Cardiac muscle cell (in vitro differentiated cells and primary cell): ENCODE measurements at places on chromosomes 6 and 20. TPM values are rescaled to one million over a fixed set of nuclear protein-coding genes. Genes with fewer than 3 reads are reported as not detected.

Gene ZNF311
- total RNA-seq: 1.3 and 1.8 TPM in 2 replicates

DNA sequence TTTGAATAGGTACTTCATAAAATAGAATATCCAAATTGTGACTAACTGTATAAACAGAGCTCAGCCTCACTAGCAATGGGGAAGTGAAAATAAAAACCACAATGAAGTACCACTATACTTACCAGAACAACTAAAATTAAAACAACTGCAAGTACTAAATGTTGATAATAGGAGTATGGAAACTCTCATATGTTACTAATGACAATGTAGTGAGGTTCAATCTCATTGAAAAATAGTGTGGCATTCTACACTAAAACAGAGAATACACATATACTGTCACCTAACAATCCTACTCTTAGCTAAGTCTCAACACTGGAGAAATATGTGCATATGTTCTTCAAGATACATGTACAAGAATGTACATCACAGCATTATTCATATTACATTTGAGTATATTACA lies 132.0 kb upstream of the CARMIL1 start:
- no peaks in the 10 kb centered on the region for H3K36me3 ChIP-seq
- no peaks in the 10 kb centered on the region for H3K4me1 ChIP-seq
- no peaks in the 10 kb centered on the region for H3K27me3 ChIP-seq
- no peak for DNase-seq
- no peak overlapping the region for H3K4me3 ChIP-seq

- H3K4me1 ChIP-seq: no peaks in the 10 kb centered on the region
- H3K27ac ChIP-seq: no peak overlapping the region
- DNase-seq: peak; percentile 12
- no peak overlapping the region for H3K4me3 ChIP-seq
- H3K36me3 ChIP-seq: no peaks in the 10 kb centered on the region
Measured at GRCh38 chr6:130559166-130559565, 193.3 kb downstream of the TMEM200A start.

GRCh38 chr20:47821481-47822100 lies 36.3 kb upstream of the SULF2 start:
- no peak overlapping the region for H3K27ac ChIP-seq
- no peak overlapping the region for H3K4me3 ChIP-seq
- no peaks in the 10 kb centered on the region for H3K36me3 ChIP-seq
- H3K4me1 ChIP-seq: no peaks in the 10 kb centered on the region
- no peak for DNase-seq
- H3K27me3 ChIP-seq: peaks cover 6% of the 10 kb centered on the region

GRCh38 chr6:15430931-15431405 lies 185.1 kb downstream of the JARID2 start:
- no peak overlapping the region for H3K4me3 ChIP-seq
- peaks cover 70% of the 10 kb centered on the region for H3K4me1 ChIP-seq
- no peaks in the 10 kb centered on the region for H3K27me3 ChIP-seq
- H3K27ac ChIP-seq: peak overlapping the region; percentile 62

Gene ENPP4
- total RNA-seq: 7.5 TPM in 2 replicates

DNA sequence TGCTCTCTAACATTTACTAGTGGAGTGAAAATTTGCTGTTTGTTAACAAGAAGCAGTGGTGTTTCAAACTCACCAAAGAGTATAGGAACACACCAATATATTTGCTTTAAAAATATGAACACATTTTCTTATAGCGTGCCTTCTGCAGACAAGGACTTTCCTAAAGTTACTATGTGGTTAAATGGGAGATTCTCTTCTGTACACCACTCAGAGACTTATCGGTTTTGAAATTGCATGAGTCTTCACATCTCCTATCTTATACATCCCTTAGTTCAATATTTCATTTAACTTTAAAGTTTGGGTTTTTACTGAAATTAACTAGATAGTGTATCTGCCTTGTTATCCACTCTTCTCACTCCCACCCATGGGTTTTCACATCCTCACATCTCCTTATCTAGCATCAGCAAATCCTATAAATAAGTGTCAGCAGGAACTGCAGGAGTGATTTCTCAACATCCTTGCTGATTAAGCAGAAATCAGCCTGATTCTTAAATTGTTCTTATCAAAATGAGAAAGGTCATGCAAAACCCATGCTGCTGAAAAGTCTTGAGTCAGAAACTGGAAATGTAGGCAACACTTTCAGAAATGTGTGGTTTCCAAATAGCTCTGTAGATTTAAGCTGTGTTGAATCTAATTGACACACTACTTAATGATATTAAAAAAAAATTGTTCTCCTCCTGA lies 1075.6 kb upstream of the GJE1 start:
- no peaks in the 10 kb centered on the region for H3K27me3 ChIP-seq
- H3K27ac ChIP-seq: no peak overlapping the region
- H3K4me3 ChIP-seq: no peak overlapping the region
- H3K4me1 ChIP-seq: no peaks in the 10 kb centered on the region
- no peak for DNase-seq

DNA sequence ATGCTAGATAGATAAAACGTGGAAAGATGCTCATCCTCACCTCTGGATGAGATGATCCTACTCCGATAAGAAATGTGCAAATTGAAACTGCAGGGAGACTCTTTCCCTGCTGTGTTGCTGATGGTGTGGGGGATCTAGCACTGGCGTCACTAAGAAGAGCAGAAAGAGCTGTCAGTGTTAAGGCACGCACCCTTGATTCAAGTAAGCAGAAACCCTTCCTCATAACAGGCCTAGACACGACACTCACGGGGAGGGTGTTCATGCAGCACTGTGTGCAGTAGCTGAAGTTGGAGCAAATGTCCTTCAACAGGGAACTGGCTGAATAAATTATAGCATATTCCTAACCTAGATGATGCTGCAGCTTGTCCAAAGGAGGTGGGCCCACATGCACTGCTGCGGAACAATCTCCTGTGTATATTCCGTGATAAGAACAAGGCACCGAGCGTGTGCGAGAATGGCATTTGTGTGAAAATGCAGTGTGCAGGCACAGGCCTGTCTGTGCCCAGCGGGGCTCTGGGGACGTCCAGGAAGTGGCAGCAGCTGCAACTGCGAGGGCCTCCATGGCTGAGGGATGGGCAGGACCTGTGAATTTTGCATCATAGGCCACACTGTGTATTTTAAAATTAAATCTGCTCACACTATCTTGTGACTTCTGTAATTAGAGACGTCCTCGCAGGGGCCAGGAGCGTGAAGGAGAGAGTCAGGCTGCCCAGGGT lies 64.0 kb downstream of the TCP11 start:
- H3K4me1 ChIP-seq: no peaks in the 10 kb centered on the region
- H3K4me3 ChIP-seq: no peak overlapping the region
- no peaks in the 10 kb centered on the region for H3K27me3 ChIP-seq
- DNase-seq: no peak
- no peak overlapping the region for H3K27ac ChIP-seq

Gene CSNK2A1
- total RNA-seq: 126 and 189 TPM in 2 replicates

Gene FILIP1
- 56.8 and 107 TPM in 2 replicates for total RNA-seq

Gene ADAT2
- 5.7 and 5.9 TPM in 2 replicates for total RNA-seq

GRCh38 chr6:152127432-152128165 lies 320.1 kb downstream of the ESR1 start:
- no peak overlapping the region for H3K4me3 ChIP-seq
- peaks cover 6% of the 10 kb centered on the region for H3K4me1 ChIP-seq
- H3K36me3 ChIP-seq: peaks cover 10% of the 10 kb centered on the region
- no peaks in the 10 kb centered on the region for H3K27me3 ChIP-seq

DNA sequence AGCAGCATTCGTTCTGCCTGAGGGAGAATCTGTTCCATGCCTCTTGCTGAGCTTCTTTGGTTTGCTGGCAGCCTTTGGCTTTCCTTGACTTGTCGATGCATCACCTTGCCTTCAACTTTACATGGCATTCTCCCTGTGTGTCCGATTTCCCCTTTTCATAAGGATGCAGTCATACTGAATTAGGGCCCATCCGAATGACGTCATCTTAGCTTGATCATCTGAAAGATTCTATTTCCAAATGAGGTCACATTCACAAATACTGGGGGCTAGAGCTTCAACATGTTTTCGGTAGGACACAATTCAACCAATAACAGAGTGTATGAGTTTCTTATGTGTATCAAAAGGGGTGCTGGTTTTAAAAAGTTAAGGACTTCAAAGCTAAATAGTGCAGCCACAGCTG lies 27.8 kb upstream of the HECA start:
- H3K27ac ChIP-seq: no peak overlapping the region
- H3K27me3 ChIP-seq: no peaks in the 10 kb centered on the region
- DNase-seq: no peak
- H3K4me1 ChIP-seq: no peaks in the 10 kb centered on the region

GRCh38 chr20:13212750-13213149 lies 8.3 kb upstream of the ISM1 start:
- no peaks in the 10 kb centered on the region for H3K36me3 ChIP-seq
- no peak overlapping the region for H3K27ac ChIP-seq
- no peak for DNase-seq
- H3K4me1 ChIP-seq: no peaks in the 10 kb centered on the region

DNA sequence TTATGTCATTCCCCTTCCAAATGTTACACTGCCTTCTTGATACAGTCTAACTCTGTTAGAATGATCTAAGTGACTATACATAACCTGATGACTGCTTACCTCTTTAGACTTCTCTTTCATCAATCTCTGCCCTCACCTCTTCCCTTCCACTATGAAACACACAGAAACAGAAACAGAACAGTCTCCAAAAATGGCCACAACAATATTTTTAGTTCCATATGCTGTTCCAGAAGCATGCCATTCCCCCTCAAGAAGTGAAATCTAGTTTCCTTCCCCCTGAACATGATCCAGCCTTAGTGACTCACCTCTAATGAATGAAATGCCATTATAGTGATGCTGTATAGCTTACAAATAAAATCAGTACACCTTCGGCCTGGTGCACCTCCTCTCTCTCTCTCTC lies 229.3 kb upstream of the TENT5A start:
- DNase-seq: peak; percentile 69
- H3K4me1 ChIP-seq: no peaks in the 10 kb centered on the region
- no peaks in the 10 kb centered on the region for H3K36me3 ChIP-seq
- no peaks in the 10 kb centered on the region for H3K27me3 ChIP-seq

- H3K36me3 ChIP-seq: no peaks in the 10 kb centered on the region
- H3K27me3 ChIP-seq: no peaks in the 10 kb centered on the region
- DNase-seq: peak; percentile 94
- H3K27ac ChIP-seq: peak overlapping the region; percentile 37
Measured at GRCh38 chr6:26251354-26252076, 113.5 kb upstream of the BTN3A2 start.

Gene PNPLA1
- total RNA-seq: not detected in 2 replicates

- H3K36me3 ChIP-seq: no peaks in the 10 kb centered on the region
- peaks cover 18% of the 10 kb centered on the region for H3K4me1 ChIP-seq
- H3K4me3 ChIP-seq: no peak overlapping the region
- no peak for DNase-seq
- H3K27me3 ChIP-seq: no peaks in the 10 kb centered on the region
Measured at GRCh38 chr20:50218987-50219435, 28.4 kb downstream of the CEBPB start.

DNA sequence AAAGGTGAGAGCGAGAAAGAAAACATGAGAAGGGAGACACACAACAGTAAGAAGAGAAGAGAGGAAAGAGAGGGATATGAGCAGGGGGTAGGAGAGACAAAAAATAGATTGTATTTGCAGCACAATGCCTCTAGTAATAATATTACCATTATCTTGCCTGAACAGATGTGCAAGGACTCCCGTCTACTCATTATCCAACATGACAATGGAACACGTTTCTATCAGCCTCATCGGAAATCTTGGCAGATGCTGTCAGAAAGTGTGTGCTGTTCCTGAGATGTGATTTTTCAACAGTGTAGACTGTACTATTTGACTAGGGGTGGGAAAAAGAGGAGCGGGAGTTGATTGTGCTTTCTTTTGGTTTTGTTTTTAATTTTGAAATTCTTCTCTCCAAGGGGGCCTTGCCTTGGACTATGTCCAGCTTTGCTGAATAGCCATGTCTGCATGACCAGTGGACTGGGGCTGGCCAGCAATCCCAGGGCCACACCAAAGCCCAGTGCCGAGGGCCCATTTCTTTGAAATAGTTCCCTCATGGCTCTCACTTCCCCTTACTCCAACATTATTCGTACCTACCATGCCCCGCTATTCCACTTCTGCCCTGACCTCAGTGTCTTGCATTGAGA lies 11.3 kb upstream of the TRAM2 start:
- no peak overlapping the region for H3K4me3 ChIP-seq
- H3K36me3 ChIP-seq: no peaks in the 10 kb centered on the region
- DNase-seq: no peak
- peaks cover 2% of the 10 kb centered on the region for H3K4me1 ChIP-seq
- no peaks in the 10 kb centered on the region for H3K27me3 ChIP-seq

GRCh38 chr6:111410371-111410770 lies 72.6 kb downstream of the REV3L start:
- no peak for DNase-seq
- H3K36me3 ChIP-seq: peaks cover under 1% of the 10 kb centered on the region
- no peak overlapping the region for H3K27ac ChIP-seq
- H3K27me3 ChIP-seq: no peaks in the 10 kb centered on the region

Gene TSPO2
- total RNA-seq: not detected in 2 replicates

- no peaks in the 10 kb centered on the region for H3K27me3 ChIP-seq
- no peaks in the 10 kb centered on the region for H3K36me3 ChIP-seq
- H3K4me3 ChIP-seq: no peak overlapping the region
- no peaks in the 10 kb centered on the region for H3K4me1 ChIP-seq
Measured at GRCh38 chr6:21899708-21900107, 306.2 kb downstream of the SOX4 start.

Gene PHIP
- total RNA-seq: 13.0 and 26.5 TPM in 2 replicates

- no peak for DNase-seq
- H3K36me3 ChIP-seq: no peaks in the 10 kb centered on the region
- H3K4me1 ChIP-seq: peaks cover 9% of the 10 kb centered on the region
- H3K4me3 ChIP-seq: no peak overlapping the region
- H3K27me3 ChIP-seq: no peaks in the 10 kb centered on the region
Measured at GRCh38 chr6:56671160-56671559, 28.5 kb upstream of the DST start.

DNA sequence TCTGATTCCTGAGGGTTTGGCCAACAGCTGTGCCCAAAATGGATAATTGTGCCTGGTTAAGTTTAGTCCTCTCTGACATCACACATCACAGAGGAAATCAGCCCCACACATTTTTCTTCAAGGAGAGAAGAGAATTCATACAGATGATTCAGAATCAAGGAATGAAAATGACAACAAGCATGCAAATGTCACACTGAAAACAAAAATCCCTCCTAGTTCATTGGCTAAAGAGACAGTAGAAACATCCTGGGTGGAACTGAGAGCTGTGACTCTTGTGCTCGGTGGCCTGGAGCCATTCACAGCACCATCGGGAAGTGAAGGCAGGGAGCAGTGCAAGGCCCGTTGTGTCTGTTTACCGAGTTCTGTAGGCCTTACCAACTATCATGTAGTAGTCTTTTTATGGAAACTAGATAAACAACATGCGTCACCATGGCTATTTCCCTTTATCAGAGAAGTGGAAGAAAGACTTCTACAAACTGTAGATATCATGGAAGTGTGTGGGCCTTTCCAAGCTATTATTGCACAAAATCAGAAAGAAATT lies 81.7 kb upstream of the TENT5A start:
- H3K27me3 ChIP-seq: no peaks in the 10 kb centered on the region
- H3K27ac ChIP-seq: no peak overlapping the region
- peaks cover 14% of the 10 kb centered on the region for H3K4me1 ChIP-seq
- H3K36me3 ChIP-seq: no peaks in the 10 kb centered on the region
- no peak overlapping the region for H3K4me3 ChIP-seq

- H3K36me3 ChIP-seq: no peaks in the 10 kb centered on the region
- H3K4me3 ChIP-seq: no peak overlapping the region
- no peaks in the 10 kb centered on the region for H3K4me1 ChIP-seq
- H3K27me3 ChIP-seq: no peaks in the 10 kb centered on the region
- no peak for DNase-seq
Measured at GRCh38 chr6:165767228-165767627, 104.2 kb upstream of the PDE10A start.
